ENCODE measurements at places on chromosomes 5 and 9.

DNA sequence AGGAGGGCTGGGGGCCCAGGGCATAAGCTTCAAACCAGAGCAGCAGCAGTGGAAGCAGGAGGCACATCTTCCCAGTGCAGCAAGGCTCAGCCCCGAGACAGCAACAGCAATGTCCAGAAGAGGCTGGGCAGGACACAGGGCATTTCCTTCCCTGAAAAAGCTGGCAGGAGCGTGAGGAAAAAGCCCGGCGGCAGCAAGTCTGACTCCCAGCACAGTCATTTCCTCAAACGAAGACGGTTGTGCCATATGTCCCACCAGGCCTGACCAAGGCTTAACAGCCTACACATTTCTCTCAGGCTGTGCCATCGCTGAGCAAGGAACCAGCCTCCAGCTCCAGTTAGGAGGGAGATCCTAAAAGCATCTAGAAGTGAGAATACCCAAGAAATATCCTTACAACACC lies 74.5 kb downstream of the APTX start:
- DNase-seq, result no peak

GRCh38 chr9:134490446-134490845 lies 151.2 kb upstream of the COL5A1 start:
- no peak for DNase-seq

GRCh38 chr9:93665637-93666438 lies 89.5 kb downstream of the PHF2 start:
- no peak for DNase-seq

- no peak for DNase-seq
Measured at GRCh38 chr9:124309667-124310084, 51.9 kb downstream of the NEK6 start.

GRCh38 chr5:1537603-1538154 lies 13.9 kb upstream of the LPCAT1 start:
- no peak for DNase-seq

DNA sequence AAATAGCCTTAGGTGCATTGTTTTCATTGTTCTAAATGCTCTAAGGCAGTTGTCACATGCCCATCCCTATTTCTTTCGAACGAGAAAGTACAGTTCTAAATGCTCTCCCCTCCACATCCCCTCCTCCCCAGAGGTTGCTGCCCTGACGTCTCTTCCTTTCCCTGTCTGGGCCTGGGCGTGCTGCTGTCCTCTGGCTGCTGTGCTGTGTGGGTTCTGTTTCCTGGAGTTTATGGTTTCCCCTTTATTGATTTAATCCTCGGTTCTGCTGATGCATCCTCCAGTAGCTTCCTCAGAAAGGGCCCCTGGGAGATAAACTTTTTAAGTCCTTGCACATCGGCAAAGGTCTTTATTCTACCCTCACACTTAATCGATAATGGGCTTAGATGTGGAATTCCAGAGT lies 48.8 kb downstream of the MVB12B start:
- no peak for DNase-seq

DNA sequence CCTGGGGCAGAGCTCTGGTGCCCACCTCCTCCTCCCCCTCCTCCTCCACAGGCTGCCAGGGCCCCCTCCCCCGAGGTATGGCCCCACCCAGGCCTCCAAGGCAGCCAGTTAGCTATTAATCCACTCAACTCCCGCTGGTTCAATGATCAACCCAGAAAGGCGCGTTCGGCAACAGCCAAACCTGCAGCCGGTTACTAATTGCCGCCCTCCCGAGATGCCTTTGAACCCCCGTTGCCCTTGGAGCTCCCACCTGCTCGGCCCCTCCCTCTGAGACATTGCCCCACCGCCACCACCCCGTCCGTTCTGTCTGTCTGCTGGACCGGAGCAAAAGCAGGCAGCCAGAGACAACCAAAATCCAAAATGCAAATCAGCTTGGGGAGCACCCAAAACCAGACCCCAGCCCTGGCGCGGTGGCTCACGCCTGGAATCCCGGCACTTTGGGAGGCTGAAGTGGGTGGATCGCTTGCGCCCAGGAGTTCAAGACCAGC lies 25.8 kb downstream of the NOTCH1 start:
- DNase-seq, result no peak

- DNase-seq, result no peak
Measured at GRCh38 chr9:20618361-20618802, 3.9 kb downstream of the MLLT3 start.

GRCh38 chr5:146539973-146540372 lies 24.0 kb upstream of the GPR151 start:
- DNase-seq, result no peak

DNA sequence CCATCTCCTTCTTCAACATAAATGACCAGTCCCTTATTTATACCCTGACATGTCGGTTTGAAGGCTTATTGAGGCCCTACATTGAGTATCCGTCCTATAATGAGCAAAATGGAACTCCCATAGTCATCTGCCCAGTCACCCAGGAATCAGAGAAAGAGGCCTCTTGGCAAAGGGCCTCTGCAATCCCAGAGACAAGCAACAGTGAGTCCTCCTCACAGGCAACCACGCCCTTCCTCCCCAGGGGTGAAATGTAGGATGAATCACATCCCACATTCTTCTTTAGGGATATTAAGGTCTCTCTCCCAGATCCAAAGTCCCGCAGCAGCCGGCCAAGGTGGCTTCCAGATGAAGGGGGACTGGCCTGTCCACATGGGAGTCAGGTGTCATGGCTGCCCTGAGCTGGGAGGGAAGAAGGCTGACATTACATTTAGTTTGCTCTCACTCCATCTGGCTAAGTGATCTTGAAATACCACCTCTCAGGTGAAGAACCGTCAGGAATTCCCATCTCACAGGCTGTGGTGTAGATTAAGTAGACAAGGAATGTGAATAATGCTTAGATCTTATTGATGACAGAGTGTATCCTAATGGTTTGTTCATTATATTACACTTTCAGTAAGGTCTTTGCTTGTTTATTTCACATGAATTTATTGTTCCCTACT lies 38.2 kb upstream of the BTNL3 start:
- DNase-seq, result no peak

- no peak for DNase-seq
Measured at GRCh38 chr9:130045725-130046450, 2.9 kb upstream of the FNBP1 start.

All from GM13977 (cell line).